Nephron progenitor cell (in vitro differentiated cells): ENCODE measurements at places on chromosomes 16 and 17.

DNA sequence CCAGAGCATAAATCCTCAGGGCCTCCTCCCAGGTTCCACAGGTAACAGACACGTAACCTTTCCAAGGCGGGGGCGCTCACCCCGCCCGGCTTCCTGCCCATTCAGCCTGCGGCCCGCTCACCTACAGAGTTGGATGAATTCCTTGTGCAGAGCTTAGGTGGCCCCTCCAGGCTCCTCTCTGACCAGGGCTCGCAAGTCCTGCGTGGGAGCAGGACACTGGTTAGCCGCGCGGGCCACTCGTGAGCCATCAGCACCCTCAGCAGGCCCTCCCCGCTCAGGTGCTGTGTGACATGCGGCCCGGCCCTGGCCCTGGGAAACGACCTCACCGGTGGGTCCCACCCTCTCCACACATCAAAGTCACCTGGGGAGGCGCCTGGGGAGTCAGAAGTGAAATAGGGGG lies 528 bp downstream of the TERB1 start:
- DNase-seq = no peak

- DNase-seq = no peak
Measured at GRCh38 chr16:71780521-71781089, 28.0 kb downstream of the AP1G1 start.

GRCh38 chr17:47318197-47318918 lies 5.4 kb upstream of the EFCAB13 start:
- DNase-seq = no peak

GRCh38 chr16:47660540-47660939 lies 199.4 kb downstream of the PHKB start:
- DNase-seq = no peak

DNA sequence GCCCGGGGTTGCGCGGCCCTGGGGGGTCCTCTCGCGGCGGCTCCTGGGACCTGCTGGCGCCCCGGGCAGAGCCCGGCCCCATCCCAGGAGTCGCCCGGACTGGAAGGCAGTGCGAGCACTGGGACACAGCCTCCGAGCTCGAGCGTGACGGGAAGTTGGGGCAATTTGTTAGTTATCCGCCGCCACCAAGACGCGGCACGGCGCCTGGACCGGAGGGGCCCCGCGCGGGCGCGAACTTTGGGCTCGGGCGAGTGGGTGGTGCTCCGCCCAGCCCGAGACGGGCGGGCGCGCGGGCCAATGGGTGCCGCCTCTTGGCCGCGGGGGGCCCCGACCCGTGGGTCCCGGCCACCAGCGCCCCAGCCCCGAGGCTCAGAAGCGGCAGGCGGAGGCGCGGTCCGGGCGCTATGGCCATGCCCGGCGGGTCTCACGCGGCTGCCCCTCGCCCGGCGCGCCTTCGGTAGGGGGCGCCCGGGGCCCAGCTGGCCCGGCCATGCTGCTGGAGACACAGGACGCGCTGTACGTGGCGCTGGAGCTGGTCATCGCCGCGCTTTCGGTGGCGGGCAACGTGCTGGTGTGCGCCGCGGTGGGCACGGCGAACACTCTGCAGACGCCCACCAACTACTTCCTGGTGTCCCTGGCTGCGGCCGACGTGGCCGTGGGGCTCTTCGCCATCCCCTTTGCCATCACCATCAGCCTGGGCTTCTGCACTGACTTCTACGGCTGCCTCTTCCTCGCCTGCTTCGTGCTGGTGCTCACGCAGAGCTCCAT lies at the start of gene ADORA2B:
TSS of gene ADORA2B (plus strand) at position 372 of the 768 bp plus-strand sequence. CDS start at position 491, 119 bp downstream.
- peak; percentile 82 for DNase-seq

DNA sequence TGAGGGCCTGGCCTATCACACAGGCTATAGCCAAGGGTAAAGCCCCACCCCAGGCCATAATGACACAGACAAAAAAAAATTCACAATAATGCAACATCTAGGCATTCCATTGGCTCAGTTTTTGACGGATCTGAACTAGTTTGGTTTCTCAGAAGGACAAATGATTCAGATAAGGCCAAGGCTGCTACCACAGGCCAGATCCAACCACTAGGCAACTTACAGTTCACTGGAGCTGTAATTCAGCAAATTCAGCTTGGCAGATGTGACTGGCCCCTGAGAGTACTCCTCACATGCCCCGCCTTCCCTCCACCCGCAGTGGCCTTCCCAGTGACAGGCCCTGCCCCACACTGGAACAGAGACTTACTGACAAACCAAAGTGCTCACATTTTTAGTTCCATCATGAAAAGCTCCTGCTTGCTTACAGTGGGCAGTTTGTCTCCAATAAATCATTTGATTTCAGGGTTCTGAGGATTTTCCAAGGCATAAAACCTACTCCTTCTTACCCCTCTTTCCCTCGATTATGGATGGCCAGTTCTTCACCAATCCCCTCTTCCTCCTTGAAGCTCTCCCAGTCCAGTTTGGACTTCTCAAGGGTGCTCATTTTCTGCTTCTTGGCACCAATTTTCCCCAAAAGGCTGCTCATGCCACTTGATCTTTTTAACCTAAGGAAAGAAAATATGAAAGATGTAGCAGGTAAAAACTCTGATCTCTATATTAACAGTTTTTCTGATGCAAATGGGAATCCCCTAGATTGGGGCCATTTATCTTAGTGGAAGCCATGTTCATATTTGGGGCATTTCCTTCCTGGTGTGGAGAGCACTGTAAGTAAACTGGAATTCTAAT lies 53.3 kb upstream of the BCAR1 start:
- no peak for DNase-seq

DNA sequence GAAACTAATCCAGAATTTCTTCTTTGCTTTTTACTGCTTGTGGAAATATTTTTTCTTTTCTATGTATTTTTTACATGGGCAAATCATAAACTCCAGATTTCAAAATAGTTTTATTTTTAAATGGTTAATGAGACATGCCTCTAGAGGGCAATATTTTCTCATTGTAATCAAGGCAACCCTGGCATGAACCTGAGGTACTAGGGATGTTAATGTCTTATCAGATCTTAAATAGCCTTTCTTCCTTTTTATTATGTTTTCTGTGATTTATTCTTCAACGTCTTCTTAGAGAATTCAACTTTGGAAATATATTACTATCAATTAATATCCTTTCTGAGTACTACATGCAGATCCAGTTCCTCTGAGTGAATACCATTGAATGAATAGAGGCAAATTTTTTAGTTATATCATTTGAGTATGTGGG lies 324.7 kb downstream of the BCAS3 start:
- no peak for DNase-seq

DNA sequence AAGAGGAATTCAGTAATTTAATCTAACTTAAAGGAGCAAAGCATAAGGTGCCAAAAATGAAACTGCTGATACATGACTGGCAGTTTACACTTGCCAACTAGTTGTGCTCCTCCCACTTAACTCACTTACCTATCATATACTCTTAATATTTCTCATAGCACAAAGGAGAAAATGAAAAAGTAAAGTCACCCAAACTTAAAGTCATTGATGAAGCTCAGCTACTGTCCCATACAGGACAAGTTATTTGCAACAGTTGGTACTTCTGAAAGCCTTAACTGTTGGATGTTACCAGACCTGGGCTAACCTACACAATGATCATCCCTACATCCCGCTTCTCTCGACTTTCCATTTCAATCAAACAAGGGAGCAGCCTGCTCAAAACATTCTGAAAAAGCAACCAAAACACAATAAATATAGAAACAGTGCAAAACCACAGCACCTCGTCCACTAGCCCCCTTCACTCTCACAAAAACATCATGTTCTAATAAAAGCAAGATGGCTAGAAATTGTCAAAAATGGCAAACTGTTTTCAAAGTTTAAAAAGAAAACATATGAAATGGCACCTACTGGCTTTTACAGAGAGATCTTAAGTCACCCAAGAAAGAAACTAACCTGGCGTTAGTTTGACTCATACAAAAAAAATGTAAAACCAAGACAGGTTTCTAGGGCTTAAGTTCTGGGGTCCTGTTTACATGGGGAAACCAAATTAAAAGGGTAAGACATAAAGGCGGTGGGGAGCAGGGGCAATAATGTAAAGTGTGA lies 868 bp downstream of the MED13 start:
- no peak for DNase-seq

GRCh38 chr16:3904875-3905274 lies 24.4 kb upstream of the CREBBP start:
- DNase-seq = no peak

- DNase-seq = no peak
Measured at GRCh38 chr16:56683424-56684172, 1.3 kb downstream of the MT1X start.

- DNase-seq = peak; percentile 30
Measured at GRCh38 chr16:78249056-78249455, 149.6 kb downstream of the WWOX start.

DNA sequence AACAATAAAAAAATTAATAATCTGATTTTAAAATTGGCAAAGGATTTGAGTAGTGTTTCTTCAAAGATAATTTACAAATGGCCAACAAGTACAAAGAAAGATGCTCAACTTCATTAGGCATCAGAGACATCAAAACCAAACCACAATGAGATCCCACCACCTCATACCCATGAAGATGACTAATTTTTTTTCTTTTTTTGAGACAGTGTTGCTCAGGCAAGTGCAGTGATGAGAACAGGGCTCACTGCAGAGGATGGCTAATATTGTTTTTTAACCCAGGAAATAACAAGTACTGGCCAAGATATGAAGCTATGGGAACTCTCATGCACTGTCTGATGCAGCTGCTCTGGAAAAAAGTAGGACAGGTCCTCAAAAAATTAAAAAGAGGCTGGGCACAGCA lies 14.9 kb downstream of the WDR45B start:
- no peak for DNase-seq

- no peak for DNase-seq
Measured at GRCh38 chr17:48459070-48459844, 29.2 kb upstream of the SKAP1 start.

GRCh38 chr17:20922128-20922670 lies 120.6 kb downstream of the USP22 start:
- DNase-seq = no peak

DNA sequence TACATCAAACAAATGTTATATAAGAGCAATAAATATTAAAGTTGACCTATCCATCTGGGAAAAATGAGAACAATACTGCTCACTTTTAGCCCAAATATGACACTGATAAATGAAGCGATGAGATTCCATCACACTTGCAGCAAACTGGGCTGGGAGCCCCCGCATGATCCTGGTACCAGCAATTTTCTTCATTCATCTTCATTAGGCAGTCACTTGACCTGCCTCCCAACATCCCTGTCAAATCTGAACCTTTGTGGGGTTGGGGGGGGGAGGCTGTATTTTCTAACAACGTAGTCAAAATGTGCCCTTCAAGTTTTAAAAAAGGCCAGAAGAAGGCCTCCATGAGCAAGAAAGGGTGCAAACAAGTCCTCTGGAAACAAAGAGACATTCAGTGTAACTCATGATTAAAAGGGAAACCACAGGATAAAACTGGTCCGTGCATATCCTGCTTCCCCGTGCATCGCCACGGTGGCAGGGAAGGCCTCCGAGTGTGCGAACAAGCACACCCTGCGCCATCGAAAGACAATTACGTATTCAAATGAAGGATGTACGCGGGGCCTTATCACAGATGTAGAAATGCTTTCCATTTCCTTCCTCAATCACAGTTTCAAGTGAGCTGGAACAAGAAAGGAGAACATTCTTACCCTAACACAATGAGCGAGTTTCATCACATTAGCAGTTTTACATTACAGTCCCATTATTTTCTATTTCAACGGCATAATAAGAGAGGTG lies 48.4 kb downstream of the TOX3 start:
- DNase-seq = no peak

GRCh38 chr16:7343243-7343642 lies 10.6 kb downstream of the RBFOX1 start:
- no peak for DNase-seq

DNA sequence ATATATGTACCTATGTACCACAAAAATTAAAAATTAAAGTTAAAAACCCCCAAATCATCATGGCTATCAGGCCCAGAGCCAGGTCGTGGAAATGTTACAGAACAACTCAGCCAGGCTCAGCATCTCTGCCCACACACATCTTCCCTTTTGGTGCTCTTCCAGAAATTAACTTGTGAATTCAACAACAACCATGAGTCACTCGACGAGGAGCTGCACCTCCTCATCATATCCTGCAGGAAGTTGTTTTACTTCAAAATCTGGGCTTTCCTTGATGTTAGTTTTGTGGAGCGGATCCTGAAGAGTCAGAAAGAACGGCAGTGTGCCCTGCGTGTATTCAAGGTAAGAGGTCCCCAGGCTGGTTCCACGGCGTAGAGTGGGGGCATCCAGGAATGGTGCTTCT lies 10.6 kb downstream of the FBXO39 start:
- DNase-seq = no peak

- no peak for DNase-seq
Measured at GRCh38 chr17:13939222-13939621, 130.1 kb upstream of the COX10 start.

GRCh38 chr16:30669026-30669902 lies 11.0 kb downstream of the FBRS start:
- DNase-seq = no peak

GRCh38 chr17:31269578-31269983 lies 27.5 kb downstream of the OMG start:
- DNase-seq = no peak
